ENCODE measurements at places on chromosomes 2 and 18. TPM values are rescaled to one million over a fixed set of nuclear protein-coding genes. Genes with fewer than 3 reads are reported as not detected.

Gene GRB14
- 12.9 TPM for total RNA-seq

Gene SOX11
- 1.1 TPM for total RNA-seq

Gene RSAD2
- total RNA-seq = 6.4 TPM

Gene BCL11A
- total RNA-seq = 9.3 TPM

Gene CXCR4
- total RNA-seq = 3.2 TPM

Gene B3GNT7
- total RNA-seq = 5.9 TPM

Gene MAB21L4
- total RNA-seq = not detected

Gene GIGYF2
- total RNA-seq = 68.2 TPM

GRCh38 chr2:180790891-180791290, 189.5 kb upstream of the UBE2E3 start:
- DNase-seq = no peak

DNA sequence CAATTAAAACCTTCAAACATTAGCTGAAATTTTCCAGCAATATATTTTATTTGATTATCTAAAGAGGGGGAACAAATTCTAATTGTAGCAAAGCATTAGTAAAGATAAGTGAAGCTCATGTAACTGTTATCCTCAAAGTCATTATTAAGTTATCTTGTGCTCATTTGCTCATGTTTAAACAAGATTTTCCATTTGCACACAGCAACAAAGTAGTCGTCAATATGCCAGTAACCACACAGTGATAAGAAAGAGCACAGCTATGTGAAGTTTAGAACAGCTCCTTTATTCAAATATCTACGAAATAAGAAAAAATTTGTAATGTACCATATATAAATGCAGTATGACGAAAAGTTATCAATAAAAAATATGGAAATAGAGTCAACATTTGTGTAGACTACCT, 159.5 kb downstream of the ERBB4 start:
- no peak for DNase-seq

GRCh38 chr2:74186038-74186437, 7.4 kb upstream of the MOB1A start:
- DNase-seq = no peak

GRCh38 chr2:122411231-122411630, 655.8 kb downstream of the TSN start:
- DNase-seq = no peak

- no peak for DNase-seq
These were observed at the start of gene SLC5A7 for GRCh38 chr2:107986278-107987217. TSS of gene SLC5A7 (plus strand) at chr2:107986524. CDS start at chr2:107988156, 1,632 bp downstream.

GRCh38 chr18:421247-422155, 79.0 kb downstream of the COLEC12 start:
- DNase-seq = no peak

GRCh38 chr2:862731-863466, 87.8 kb upstream of the SNTG2 start:
- DNase-seq = no peak

DNA sequence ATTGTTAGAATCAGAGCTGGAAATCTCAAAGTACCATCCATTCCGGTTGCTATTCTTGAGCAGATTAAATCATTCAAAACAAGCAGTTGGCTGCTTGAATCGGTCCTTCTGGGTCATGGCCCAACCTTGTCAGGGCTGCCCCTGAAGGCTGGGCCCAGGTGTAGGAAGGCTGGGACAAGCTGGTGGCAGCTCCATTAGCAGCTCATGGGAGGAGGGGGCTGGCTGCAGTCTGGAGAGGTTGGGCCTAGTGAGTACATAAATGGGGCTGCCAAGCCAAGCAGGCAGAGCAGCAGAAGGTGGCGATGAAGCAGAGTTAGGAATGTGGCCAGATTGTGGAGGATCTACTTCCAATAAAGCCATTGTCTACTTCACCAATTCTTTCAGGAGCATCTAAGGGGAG, 81.4 kb downstream of the ADCYAP1 start:
- DNase-seq = no peak

DNA sequence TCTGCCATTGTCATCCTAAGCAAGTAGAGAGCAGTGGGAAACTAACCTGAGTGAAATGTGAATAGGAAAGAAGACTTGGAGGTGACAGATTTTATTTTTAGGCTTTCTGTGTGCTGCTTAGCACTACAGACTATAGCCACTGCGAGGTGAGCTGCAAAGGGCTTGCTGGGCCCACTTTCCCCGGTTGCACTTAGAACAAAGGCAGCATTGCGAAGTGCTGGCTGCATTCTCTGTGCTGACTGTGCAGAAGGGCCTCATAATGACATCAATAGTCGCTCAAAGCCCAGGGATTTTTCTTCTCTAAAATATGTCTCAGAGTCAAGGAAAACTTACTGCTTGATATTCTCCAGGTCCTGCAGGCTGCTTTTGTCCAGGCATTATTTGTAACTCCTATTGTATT, 592.1 kb downstream of the TDRD15 start:
- peak; percentile 31 for DNase-seq

DNA sequence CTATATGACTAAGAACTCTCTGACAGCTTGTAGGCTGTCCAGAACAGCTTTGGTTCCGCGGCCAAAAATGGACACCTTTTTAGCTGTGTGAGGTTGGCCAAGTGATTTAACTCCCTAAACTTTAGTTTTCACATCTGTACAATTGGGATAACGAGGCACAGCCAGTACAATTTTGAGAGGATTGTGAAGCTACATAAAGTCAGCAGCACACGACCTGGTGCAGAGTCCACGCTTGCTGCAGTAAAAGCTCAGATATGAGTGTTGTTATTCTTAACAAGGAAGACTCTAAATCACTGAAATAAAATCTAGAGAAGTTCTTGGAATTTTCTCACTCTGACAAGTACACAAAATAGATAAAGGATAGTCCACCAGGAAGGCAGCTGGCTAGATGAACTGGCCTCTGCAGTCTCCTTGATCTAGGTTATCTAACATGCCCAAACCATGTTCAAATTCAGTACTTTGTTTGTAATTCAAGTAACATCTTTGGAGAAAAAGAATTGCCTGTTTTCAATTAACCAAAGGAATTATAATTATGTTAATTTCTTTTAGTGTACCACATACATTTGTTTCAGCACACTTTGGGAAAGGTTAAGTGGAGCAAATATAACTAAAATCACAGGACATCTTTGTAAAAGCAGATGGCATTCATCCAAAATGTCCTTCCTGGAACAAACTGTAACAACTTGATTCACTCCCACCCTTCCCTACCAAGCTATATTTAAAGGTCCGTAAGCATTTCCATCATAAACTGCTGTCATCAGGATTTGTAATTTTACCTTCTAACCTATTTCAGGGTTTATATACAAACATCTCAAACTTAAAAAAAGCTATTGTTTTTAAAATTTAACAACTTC, 201.7 kb upstream of the STK17B start:
- DNase-seq = no peak

GRCh38 chr2:240663546-240664190, 19.0 kb downstream of the AQP12B start:
- DNase-seq = no peak

DNA sequence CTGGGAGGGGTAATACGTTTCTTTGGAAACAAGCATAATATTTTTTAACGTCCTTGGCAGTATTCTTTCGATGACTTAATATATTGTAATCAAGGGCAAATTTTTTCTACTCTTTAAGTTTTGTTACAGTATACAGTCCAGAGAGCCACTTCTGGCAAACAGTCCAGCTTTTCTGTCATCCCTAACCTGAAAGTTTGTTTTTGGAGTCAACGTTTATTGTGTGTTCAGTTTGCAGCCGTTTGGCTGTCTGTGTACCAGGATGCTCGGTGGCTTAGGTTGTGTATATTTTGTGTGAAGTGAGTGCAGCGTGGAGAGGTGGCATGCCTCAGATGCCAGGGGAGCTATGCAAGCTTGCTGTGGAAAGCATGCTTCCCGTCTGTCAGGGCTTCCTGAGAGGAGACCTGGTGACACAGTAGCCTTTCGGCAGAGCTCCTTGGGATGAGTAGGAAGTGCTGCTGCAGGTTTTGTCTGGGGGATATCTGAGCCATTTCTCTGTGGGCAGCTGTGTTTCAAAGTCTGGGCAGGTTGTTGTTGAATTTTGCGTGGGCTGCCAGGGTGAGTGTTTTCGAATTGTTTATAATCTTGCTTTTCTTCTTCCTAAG, 14.7 kb downstream of the MAP3K20 start:
- peak; percentile 46 for DNase-seq

DNA sequence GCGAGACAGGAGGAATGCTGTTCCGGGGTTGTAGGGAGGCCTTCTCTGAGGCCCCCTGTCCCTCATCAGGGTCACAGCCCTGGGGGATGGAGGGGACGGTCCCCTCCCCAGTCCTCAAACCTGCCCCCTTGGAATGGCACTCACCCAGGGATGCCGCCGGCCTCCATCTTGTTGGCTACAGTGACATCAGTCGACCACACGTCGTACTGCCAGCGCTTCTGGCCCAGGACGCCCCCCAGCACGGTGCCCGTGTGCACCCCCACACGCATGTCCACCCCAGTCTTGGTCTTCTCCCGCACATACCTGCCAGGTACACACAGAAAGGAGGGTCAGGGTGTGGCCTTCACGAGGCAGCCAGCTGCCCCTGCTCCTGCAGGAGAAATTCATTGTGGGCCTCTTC, 46.5 kb downstream of the CENPO start:
- DNase-seq = no peak

DNA sequence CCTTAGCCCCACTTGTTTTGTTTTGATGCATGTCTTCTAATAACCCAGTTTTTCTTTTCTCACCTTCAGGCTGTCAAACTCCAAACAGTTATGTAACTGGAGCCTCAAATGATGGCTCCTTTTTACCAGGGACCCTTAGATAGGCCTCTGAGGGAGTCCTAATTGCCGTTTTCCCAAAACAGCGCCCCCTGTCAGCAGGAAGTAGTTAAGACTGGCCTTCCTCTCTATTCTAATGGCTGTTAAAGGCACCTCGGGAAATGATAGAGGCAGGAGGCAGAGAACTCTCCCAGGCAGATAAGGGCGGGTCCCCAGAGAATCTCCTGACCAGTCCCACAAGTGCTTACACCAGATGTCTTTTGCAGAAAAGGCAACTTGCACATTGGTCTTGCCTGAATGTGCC, 123.2 kb downstream of the KCNS3 start:
- no peak for DNase-seq

DNA sequence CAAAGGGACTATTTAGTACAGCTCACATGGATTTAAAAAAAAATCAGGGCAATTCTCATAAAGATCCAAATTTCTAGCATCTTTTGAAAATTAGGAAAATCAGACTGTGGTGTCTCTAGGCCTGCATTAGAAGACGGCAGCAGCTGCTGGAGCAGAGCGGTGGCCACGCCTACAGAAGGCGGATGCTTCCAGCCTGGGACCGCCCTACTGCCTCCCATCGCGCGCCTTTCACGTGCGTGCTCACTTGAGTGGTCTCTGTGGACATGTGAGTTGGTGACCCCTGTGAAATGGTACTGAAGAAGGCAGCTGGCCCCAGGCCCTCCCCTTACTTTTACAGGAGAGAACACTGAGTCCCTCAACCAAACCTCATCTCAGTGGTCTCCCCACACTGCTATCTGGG, 15.2 kb upstream of the ZFP36L2 start:
- no peak for DNase-seq

- no peak for DNase-seq
These were observed 152.1 kb upstream of the ITGA6 start for GRCh38 chr2:172275239-172275638.

- peak; percentile 30 for DNase-seq
These were observed 53.7 kb upstream of the MAP3K20 start for GRCh38 chr2:173021939-173022371.

GRCh38 chr2:153575171-153575853, 96.8 kb upstream of the RPRM start:
- DNase-seq = peak; percentile 11

DNA sequence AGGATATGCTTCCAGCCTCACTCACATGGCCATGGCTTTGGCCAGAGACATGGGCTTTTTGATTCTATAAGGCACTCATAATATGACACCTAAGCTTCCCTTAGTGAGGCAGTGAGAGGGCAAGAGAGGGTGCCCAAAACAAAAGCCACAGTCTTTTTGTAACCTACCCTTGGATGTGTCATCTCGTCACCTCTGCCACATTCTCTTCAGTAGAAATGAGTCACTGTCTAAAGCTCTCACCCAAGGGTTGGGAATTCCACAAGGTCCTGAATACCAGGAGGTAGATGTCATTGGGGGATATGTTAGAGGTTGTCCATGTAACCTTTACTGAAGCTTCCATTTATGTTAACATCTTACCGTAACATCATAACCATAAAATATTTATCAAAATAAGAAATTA, 108.4 kb downstream of the ALMS1 start:
- no peak for DNase-seq

DNA sequence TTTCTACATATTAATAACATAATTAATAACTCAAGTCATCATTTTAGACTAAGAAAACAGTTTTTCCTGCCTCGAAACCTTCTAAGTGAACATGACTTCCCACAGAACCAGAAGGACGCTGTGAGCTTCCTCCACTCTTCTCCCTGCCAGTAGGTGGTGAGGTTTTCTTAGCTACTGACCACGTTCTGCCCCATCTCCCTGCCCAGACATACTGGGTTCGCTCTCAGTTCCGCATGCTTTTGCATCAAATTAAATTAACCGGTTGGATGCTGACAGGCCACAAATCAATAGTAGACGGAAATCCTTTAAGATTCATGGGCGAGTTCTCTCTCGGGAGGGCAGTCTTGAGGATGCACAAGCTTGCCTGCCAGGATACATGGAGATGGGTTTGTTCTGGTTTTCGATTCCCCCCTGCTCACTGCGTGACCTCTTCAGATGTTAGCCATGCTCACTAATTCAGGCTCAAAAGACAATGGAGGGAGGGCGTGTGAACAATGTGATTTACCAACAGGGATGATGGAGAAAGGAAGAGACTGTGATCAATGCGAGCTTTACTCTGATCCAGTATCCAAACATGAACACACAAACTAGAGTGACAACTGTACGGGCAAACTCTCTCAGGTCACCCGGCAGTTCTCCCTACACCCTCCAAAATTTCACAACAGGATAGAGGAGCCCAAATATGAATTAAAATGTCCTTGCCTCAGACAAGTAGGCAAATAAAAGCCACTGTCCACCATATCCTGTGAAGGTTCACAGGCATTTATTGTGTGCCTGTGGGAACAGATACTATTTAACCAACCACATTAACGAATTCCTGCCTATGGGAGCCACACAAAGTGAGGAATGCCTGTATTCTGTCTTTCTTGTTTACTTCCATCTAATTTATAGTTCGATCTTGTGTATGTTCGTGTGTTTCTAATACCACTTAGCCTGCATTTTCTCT, 375.7 kb downstream of the EIPR1 start:
- DNase-seq = no peak

GRCh38 chr2:223959688-223960087, 2.4 kb downstream of the MRPL44 start:
- no peak for DNase-seq

DNA sequence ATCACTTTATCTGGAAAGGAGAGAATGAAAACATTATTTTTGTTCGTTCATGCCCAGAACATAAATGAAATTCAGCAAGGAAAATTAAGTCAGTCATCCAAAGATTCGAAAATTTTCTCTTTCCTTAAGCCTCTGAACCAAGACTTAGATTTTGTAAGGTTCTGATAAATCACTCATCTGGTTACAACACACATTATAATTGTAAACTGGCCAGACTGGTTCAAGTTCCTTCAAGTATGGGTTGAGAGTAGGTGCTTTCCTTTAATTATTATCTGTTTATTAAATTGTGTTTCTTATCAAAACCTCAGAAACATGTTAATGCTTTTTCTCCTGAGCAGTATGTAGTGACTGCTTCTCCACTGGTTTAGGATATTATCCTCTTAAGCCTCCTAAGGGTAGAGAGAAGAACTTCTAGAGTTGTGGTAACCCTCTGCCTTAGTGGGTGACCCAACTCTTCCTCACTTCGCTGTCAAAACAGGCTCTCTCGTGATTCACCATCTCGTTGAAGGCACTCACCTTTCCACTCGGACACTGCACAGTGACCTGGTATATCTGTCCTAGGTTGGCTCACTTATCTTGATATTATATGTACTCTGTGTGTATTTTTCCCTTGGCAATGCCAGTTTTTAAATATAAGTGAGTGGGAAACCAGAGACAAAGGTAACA, 325.9 kb downstream of the PAX3 start:
- no peak for DNase-seq

Measured in right cardiac atrium (tissue), 5 donors.